ENCODE measurements at places on chromosomes 3 and 15.

DNA sequence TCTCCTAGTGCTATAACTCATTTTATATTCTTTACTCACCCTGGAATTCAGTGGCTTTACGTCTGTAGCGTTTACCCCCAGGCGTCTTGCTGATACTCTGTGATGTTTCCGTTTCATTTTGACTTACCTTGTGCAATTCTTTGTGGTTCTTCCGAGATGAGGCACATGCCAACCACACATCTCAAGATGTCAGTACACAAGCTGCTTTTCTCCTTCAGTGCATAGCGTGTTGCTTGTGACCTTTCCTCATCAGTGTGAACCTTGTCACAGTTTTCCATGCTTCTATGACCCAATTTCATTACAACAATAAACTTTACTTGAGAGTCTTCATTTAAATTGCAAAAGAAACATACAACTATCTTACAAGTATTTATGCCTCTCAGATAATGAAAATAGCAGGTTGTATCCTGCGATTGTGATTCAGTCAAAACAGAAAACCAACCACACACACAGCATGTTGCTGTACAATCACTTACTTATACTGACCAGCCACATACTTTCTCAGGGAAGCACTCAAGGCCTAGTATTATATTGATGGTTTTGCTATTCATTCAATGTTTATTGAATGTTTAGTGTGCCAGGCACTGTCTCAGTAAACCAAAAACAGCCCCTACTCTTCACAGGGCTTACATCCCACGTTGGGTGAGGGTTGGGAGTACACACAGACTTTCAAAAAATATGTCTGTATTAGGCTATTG, 4.6 kb upstream of the TBL1XR1 start:
- peak; percentile 41 for DNase-seq

- no peak for DNase-seq
Observed at GRCh38 chr3:122886946-122887345, 92.1 kb downstream of the SLC49A4 start.

DNA sequence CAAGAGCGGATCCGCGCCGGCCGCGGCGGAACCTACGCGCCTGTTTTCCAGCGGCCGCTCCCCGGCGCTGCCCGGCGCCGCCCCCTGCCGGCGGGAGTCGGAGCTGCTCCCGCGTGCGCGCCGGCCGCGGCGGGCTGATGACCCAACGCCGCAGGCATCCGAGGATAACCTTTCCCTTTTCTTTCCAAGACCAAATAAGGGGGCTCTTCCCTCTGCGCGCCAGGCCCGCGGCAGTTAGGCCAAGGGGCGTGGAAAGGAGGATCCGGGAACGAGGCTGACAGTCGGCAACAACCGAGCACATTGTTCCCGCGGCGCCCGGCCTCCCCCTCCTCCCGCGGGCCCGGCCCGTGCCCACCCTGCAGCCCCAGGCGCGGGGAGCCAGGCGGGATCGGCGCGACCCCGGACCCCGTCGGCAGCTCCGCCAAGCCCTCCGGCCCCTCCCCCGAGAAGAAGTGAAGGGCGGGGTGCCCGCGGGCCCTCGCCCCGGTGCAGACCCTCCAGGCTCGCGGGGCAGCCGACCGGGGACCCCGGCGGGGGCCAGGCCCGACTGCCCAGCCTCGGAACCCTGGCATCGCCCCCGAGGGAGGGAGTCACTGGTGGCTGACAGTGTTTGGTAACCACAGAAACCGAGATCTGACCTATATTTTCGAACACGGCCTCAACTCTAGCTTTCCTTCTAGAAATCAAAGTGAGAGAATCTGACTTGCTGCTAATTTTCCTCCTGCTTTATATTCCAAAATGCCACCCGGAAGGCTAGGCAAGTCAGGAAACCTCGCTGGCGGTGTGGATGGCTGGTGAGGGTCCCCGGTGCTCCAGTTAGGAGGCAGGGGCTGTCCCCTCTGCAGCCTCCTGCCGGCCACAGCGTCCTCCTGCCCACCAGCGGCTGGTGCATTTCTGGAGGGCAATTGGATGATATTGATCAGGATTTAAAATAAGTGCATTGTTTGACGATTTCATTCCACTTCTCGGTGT, 45.6 kb upstream of the SYNM start:
- DNase-seq = no peak

DNA sequence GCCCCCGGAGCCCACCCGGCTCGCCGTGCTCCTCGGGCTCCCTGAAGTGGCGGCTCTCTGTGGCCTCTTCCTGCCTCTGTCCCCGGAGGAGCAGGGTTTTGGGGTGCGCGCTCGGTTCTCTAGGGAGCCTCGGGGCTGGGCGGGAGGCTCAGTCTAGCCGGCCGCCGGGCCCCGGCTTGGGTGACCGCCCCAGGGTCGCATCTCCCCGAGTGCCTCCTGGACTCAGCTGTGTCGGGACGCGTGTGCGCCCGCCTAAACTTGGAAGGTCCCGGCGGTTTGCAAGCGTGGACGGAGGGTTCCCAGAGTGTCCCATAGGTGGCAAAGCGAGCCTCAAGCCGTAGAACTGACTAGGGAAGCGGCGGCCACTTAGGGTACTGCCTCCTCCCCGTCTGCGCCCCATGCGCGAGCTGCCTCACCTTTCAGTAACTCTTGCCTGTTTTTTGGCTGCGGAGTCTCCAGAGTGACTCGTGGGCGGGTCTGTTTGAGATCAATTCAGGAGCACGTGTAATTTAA, 601 bp downstream of the ACTL6A start:
- DNase-seq = peak; percentile 56

- no peak for DNase-seq
Observed at GRCh38 chr15:74497584-74497983, 36.6 kb upstream of the UBL7 start.
